ENCODE measurements at places on chromosomes 7 and 10.

- no peak for DNase-seq
These were observed 75.6 kb upstream of the ZNF479 start for GRCh38 chr7:57207836-57208235.

GRCh38 chr7:27191833-27192545 lies 7.0 kb upstream of the HOXA11 start:
- no peak for DNase-seq

DNA sequence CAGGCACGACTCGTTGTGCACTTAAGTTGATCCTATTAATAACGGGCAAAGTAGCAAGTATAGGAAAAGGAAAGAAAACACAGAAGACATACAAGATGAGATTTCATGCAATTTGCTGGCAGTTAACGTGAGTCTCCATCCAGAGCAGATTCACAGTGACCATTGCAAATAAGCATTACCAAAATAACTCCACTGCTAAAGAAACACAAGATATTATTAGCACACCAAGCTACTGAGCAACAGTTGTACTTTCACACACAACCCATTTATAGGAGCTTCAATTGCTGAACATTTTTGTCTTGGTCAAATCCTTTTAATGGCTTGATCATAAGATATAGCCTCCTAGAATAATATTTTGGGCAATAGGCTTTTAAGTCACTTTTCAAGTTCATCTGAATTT lies 187.7 kb upstream of the HGF start:
- DNase-seq: no peak

DNA sequence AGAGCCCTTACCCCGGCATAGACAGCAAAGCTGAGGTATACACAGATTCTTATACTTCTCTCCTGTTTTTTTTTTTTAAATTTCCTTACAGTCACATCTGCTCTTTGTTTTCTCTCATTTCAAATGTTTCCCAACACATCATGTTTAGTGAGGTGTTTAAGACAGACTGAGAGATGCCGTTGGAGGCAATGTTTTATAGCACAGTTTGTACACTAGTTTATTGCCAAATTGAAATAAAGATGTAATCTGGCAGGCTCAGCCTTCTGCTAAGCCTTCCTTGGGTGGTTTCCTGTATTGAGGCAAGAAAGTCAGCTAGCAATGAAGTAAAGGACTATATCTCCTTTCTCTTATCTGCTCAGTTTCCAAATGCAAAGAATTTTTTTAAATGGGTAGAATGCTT lies 393.4 kb downstream of the SORCS1 start:
- no peak for DNase-seq

Data from stimulated activated naive CD8-positive, alpha-beta T cell treated with anti-CD3 and anti-CD28 coated beads, Interleukin-15, amount 100 ng/mL, for 72 hours (primary cell).